ENCODE measurements at places on chromosomes 11 and 22.
A peak's percentile ranks its signal among the peaks of the same experiment; 100 is the strongest.

DNA sequence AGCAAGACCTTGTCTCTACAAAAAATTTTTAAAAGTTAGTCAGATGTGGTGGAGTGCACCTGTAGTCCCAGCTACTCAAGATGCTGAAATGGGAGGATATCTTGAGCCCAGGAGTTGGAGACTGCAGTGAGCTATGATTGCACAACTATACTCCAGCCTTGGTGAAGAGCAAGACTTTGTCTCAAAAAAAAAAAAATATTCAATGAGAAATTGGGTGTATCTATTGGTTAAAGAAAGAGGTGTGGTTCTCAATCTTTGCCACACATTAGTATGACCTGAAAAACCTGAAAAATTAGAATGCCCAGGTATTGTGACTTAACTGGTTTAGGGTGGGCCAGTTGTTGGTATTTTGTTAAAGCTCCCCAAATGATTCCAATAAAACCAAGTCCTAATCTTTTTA lies 32.4 kb downstream of the MTNR1B start:
- DNase-seq = no peak

DNA sequence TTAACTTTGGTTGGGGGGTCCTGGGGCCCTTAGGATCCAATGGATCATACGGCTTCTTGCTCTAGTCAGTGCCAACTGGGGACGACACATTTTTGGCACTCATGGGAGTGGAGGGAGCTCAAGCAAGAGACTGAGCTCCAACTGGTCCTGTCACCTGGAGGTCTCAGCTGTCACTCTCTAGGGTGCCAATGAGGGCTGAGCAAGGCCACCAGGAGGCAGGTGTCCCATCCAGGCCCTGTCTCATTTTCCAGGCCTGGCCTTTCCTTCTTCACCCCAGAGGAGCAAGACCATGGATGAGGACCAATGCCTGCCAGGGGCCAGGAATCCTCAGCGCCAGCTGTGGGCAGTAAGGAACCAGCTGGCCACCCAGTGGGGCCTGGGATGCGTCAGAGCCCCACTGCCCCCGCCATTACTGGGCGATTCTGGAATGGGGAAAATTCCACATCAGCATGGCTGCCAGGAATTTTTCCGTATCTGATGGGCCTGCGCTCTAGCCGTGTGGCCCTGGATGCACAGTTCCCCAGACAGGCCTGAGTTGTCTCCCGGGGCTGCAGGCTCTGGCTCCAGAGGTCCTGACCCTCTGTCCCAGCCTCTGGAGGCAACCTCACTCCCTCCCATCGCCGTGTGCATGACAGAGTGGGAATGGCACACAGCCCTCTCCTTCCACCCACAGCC lies 669 bp upstream of the GAL3ST1 start:
- DNase-seq = no peak

- no peak for DNase-seq
Measured at GRCh38 chr22:24176630-24177029, 4.7 kb upstream of the SUSD2 start.

- no peak for DNase-seq
Measured at GRCh38 chr11:20754933-20755332, 85.5 kb downstream of the NELL1 start.

DNA sequence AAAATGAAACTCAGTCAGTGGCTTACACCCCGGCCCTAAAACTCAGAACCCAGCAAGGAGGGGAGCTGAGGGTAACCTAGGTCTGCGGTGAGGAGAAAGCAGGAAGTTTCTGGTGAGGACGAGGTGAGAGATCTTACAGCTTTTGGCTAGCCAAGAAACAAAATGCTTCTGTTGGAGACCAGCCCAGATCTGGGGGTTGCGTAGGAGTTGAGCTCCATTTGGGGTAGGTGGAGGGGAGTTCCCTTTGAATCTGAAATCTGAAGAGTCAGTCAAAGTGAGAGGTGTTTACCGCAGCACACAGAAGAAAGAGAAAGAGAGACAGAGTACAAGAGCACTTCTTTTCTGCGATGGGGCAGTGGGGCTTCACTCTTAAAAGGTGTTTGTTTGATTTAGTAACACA lies 29.6 kb downstream of the EHF start:
- DNase-seq = no peak

DNA sequence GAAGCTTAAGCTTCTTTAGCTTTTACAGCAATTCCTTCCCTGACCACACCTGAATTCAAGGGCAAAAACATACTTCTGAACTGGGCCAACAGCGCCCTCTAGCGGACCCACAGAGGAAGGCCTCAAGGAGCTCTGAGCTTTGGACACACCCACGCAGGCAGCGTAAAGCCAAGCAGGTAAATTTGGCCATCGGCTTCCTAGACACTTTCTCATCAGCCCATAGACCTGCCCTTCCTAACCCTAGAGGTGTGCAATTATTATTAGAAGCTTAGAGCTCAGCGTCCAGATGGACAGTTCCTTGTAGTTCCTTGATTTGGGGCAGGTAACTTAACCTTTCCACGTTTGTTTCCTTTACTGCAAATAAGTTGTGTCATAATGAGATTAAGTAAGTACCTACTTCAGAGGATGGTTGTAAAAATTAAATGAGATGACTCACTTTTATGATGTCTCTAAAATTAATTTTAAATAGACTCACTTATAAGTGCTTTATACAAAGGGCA lies 25.7 kb upstream of the HMGXB4 start:
- peak; percentile 73 for DNase-seq

GRCh38 chr11:66068923-66069714 lies 953 bp upstream of the PACS1 start:
- DNase-seq = no peak

DNA sequence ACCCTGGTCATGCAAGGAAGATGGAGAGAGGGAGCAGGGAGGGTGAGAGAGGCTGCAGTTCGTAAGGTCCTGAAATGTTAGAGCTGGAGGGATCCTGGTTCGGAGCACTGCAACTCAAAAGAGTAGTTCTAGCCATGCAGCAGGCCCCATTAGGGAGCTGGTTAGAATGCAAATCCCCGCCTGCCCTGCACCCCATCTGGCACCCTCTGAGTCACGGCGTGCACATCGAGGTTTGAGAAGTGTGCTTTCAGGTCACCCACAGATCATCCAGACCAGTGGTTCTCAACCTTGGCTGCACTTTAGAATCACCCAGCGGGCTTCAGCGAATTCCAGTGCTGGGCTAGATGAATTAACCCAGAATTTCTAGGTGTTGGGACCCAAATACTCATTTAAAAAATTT lies 48.2 kb downstream of the ST3GAL4 start:
- no peak for DNase-seq

GRCh38 chr22:40637183-40638150 lies 948 bp upstream of the MRTFA start:
- no peak for DNase-seq

- no peak for DNase-seq
Measured at GRCh38 chr11:65672180-65672860, 9.6 kb upstream of the RELA start.

DNA sequence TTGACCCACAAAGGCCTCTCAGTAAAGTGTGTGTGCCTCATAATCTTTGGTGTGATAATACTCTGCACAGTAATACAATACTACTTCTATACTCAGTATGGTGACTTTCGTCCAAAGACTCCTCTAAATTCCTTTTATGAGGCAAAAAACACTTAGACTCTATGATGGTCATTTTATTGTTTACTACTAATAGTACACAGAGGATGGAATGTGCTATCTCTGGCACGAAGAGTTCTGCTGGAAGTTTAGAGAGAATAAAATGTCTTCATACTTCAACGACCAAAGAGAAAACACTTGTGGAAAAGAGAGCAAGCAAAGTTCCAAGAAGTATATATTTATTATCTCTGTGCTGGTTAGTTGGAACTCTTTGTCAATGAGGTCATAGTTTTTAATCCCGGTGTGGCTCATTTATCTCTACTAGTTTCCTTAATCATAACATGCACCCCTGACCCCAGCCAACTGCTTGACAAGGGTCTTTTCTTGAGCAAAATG lies 7.5 kb upstream of the CSTF3 start:
- no peak for DNase-seq

DNA sequence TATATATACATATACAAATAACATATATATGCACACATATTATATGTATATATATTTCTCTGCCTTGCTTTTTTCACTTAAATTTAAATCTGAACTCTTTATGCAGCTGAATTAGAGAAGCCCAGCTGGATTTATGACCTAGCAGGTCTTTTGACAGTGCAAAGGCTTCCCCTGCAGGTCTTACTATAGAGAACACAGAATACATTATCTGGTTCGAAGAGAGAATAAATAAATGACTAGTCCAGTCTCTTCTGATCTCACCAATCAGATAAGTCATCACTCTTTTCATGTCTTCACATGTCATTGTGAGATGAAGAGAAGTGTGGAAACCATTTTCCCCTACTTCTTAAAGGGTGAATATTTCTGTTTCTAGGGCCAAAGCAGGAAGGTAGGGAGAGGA lies 58.2 kb downstream of the OR10A6 start:
- DNase-seq = no peak

- peak; percentile 68 for DNase-seq
Measured at GRCh38 chr11:111422494-111423249, 43.6 kb upstream of the POU2AF1 start.

Data from DMS153 (cell line).